Left renal cortex interstitium (tissue), 4 donors: ENCODE measurements at places on chromosomes 5 and 9.

DNA sequence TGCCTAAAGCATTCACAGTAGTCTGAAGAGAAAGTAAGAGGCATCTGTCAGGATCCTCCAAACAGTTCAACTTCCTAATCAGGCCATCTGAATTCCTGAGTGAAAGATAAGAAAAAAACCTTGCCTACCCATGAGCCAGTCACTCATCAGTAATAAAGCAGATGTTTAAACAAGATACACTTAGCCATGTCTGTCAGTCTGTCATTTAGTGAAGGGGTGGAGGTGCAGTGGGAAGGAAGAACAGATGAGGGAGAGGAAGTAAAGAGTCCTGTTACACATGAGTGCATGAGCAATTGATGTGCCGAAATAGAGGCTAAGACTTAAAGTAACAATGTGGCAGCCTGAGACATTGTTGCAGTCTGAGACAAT lies 29.9 kb upstream of the DMRTA1 start:
- no peak for DNase-seq

- no peak for DNase-seq
Measured at GRCh38 chr9:137190315-137190856, 1.9 kb downstream of the SSNA1 start.

DNA sequence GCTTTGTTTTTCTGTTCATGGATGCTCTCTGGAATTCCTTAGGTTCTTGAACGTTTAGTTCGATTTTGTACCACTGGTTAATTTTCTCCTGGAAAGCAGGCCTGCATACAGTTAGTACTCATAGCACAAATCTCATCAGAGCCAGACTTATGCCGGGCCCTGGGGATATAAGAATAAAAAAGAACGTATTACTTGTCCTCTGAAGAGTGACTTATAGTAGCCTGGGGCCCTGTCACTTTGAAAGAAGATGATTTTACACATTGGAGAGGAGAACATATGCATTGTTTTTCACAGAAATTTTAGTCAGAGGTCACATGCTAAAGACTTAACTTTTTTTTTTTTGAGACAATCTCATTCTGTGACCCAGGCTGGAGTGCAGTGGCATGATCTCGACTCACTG lies 50.3 kb downstream of the ZNF462 start:
- DNase-seq: no peak

DNA sequence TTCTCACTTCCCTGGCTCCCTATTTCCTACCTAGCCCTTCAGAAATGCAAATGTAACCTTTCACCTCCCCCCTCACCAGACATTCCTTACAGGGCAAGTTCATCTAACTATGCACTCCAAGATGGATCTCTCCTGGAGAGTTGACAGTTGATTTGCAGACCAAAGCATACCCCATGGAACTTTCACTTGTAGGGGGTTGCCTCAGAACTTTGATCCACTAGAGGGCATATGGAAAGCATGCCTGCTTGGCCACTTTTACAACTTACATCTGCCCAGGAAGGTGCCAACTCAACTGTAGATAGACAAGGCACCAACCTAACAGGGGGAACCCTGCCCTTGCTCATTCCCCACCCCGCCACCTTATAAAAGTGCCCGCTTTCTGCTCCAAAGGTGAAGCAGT lies 187.8 kb downstream of the NXNL2 start:
- no peak for DNase-seq

GRCh38 chr5:111699324-111699723 lies 57.7 kb downstream of the NREP start:
- DNase-seq: no peak

DNA sequence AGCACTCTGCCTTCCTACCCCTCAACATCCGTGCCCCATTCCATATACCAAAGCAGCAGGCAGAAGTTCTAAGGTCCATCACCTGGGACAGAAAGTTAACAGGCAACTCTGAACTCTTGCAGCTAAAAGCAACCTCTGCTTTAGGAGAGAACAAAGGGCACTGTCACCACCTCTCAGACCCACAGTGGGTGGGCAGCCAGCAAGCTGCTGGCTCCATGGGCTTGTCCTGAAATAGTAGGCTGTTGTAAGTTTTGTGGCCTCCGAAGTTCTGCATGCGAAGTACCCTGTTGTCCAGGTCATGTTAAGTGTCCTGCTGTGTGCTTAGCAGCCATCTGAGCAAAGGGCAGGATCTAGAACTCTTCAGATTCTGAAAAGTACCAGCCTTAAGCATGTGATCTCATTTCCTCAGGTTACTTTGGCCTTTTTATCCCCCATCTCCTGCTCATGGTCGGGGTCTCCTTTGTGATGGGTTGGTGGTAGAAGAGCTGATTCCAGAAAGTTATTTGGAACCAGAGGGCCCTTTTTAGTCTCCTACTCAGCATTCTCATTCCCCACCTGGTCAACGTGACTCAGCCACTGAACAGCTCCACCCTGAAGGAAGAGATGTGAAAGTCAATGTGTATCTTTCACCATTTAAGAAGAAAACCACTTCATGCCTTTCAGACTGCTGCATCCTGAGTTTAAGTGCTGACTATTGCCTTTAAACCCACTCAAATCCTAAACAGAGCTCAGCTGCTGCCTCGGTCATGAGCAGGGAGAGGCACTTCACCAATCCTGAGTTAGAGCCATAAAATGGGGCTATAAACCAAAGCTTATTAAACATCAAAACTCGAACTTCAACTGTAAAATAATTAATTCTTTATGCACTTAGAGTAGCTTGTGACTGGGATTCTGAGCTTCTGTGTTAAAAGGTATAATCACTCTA lies 121.4 kb downstream of the DPYSL3 start:
- no peak for DNase-seq

GRCh38 chr9:111034898-111035539 lies 3.3 kb downstream of the LPAR1 start:
- no peak for DNase-seq

GRCh38 chr9:18502546-18502945 lies 28.6 kb downstream of the ADAMTSL1 start:
- no peak for DNase-seq

GRCh38 chr5:67577424-67577823 lies 380.8 kb upstream of the CD180 start:
- no peak for DNase-seq

- DNase-seq: no peak
Measured at GRCh38 chr9:935348-935965, 41.0 kb upstream of the DMRT3 start.

GRCh38 chr5:2044041-2044440 lies 161.3 kb upstream of the IRX4 start:
- DNase-seq: no peak

DNA sequence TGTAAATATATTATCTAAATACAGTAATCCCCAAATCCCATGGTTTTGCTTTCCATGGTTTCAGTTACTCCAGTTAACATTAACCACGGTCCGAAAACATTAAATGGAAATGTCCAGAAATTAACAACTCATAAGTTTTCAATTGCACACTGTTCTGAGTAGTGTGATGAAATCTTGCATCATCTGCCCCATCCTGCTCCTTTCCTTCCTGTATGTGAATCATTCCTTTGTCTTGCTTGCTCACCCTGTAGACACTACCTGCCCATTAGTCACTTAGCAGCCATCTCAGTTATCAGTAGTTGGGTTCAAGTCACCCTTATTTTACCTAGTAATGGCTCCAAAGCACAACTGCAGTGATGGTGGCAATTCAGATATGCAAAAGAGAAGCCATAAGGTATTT lies 1568.5 kb upstream of the WWC1 start:
- DNase-seq: no peak

- no peak for DNase-seq
Measured at GRCh38 chr5:51138164-51138563, 245.1 kb upstream of the ISL1 start.

- DNase-seq: no peak
Measured at GRCh38 chr5:160030631-160031377, 21.9 kb downstream of the TTC1 start.

DNA sequence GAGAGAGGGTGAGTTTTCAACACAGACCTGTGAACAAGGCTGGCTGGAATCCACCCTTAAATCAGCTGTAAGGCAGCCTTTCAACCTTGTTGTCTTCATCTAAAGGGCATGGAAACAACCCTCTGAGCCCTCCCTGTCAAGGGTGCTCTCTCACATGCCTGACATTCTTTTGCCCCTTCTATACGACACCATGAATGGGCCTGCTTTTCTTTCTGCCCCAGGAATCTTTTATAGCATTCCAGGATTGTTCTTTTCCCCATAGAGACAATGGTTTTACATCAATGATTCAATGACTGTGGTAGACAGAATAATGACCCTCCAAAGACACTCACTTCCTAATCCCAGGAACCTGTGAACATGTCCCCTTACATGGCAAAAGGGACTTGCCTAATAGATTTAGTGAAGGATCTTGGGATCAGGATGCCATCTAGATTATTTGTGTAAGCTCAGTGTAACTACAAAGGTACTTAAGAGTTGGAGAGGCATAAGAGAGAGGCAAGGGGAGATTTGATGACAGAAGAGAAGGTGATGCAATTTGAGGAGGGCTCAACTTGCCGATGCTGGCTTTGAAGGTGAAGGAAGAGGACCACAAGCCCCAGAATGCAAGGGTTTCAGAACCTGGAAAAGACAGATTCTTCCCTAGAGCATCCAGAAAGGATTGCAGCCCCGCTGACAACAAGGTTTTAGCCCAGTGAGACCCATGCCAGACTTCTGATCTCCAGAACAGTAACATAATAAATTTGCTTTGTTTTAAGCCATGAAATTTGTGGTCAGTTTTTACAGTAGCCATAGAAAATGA lies 29.2 kb upstream of the HMHB1 start:
- no peak for DNase-seq

DNA sequence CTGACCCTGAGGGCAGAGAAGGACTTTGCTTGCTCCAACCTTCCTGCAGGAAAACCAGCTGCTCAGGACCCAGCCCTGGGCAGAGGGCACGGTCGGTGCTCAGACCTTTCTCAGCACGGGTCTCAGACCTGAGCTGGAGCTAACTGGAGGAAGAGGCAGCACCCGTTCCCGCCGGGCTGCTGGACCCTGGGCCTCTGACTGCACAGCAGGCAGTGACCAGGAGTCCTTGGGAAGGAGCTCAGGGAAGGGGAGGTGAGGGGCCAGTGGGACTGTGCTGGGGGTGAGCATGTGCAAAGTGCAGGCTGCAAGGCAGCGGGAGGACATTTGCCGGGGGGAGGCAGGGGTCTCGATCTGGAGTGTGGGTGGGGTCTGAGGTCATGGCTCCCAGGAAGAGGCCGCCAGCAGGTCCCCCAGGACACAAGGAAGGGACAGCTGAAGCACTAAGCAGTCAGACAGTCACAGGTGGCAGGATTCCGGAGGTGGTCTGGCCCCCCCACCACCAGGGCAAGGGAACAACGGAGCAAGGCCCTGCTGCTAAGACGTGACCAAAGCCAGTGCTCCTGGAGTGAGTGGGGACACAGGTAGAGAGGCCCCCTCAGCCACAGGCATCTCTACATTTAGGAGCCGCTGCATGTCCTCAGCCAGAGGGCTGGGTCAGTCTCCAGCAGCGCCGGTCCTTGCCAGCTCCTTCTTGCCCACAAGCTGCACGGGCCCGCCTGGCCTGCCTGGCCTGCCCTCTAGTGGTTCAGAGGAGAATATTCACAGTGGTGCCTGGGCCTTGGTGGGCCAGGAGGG lies 4.8 kb upstream of the DPM2 start:
- no peak for DNase-seq

- no peak for DNase-seq
Measured at GRCh38 chr5:84249918-84250630, 134.6 kb downstream of the EDIL3 start.

DNA sequence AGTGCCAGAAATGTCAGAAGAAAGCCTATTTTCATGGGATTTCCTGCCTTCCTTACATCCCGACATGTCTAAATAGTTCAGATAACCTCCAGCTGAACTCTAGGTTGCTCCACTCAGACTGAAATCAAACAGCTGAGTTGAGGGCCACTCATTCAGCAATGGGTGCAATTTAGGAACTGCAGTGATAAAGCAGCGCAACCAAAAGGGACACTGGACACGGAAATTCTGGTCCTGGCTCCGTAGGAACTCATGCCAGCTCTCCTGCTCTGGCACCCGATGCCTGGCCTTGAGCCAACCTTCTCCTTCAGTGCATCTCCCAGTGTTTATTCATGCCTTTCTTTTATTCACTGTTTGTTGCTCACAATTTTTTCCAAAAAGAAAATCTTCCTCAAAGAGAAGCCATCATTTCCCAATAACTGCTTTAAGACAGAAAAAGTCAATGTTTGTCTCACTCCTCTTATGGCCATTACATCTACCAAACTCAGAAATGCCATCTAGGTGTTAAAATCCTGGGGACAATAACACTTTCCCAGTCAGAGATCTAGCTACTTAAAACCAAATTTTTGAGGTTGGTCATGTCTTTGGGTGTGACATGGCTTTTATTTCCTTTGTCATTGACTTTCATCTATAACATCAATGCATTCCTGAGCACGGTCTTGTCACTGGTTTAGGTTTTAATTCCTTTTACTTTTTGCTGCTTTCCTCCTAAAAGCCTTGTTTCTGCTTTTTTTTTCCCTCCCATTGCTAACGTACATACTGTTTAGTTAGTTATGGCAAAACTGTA lies 126.9 kb downstream of the PDE4D start:
- DNase-seq: no peak

GRCh38 chr5:129103397-129103796 lies 8.8 kb downstream of the ISOC1 start:
- DNase-seq: no peak

DNA sequence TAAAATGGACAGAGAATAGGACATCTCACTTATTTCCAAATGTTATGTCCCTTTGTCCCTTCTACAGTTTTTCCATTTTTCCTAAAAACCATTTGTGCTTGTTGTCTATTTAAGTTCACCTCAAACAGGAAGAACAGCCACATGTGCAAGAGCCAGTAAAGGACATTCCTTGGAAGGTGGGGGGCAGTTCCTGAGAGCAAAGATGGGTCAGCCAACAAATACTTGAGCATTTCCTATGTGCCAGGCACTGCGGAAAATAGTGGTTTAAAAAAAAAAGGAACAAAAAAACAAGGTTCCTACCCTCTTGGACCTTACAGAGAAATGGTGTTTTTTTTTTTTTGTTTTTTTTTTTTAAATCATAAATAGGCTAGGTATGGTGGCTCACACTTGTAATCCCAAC lies 26.8 kb downstream of the ANP32B start:
- DNase-seq: no peak

- no peak for DNase-seq
Measured at GRCh38 chr5:66454186-66455078, 141.8 kb upstream of the MAST4 start.
